ENCODE measurements at places on chromosomes 2 and 18.

DNA sequence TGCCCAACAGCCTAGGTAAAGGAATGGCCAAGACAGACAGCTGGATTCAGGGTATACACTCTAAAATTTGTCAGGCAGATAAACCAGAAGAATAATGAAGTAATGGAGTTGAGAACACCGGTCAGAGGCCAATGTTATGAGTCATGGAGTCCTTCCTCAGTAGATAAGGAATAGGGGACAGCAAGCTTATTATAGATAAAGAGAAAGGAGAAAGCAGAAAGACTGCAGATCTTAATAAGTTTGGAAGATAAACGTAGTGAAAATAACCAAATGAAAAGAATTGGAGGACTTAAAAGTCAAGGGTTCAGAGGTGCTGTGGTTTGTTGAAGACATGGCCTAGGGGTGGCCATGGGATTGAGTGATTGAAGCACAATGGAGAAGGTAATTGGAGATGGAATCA lies 63.5 kb upstream of the NFE2L2 start:
- no peak for DNase-seq

- DNase-seq, result no peak
These were observed 8.6 kb downstream of the KLF7 start for GRCh38 chr2:207157162-207157481.

DNA sequence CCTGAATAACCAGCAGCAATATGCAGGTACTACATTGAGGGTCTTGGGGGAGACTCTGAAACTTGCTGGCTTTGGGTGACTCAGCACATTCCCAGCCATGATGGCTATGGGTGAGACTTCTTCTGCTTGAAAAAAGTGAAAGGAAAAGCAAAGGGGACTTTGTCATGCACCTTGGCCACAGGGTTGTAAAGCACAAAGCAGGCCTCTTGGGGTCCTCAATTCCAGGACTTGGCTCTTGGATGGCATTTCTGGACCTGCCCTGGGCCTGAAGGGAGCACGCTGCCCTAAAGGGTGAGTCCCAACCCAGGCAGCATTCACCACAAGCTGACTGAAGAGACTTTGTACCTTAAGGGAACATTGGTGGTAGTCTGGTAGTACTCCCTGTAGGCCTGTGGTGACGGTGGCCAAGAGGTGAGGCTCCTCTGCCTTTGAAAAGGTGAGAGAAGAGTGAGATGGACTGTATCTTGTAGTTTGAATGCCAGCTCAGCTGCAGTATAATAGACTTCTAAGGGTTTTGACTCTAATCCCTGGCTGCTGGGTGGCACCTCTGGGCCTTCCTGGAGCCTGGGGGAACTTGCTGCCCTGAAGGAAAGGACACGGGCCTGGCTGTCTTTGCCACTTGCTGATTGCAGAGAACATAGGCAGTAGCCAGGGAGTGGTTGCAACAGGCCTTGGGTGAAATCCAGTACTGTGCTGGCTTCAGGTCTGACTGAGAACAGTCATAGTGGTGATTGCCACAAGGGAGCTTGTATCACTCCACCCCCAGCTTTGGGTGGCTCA lies 36.5 kb upstream of the CYTIP start:
- no peak for DNase-seq

GRCh38 chr2:240196716-240197461 lies 56.4 kb upstream of the OTOS start:
- no peak for DNase-seq

- DNase-seq, result no peak
These were observed 255.1 kb downstream of the EIPR1 start for GRCh38 chr2:3122525-3122924.

DNA sequence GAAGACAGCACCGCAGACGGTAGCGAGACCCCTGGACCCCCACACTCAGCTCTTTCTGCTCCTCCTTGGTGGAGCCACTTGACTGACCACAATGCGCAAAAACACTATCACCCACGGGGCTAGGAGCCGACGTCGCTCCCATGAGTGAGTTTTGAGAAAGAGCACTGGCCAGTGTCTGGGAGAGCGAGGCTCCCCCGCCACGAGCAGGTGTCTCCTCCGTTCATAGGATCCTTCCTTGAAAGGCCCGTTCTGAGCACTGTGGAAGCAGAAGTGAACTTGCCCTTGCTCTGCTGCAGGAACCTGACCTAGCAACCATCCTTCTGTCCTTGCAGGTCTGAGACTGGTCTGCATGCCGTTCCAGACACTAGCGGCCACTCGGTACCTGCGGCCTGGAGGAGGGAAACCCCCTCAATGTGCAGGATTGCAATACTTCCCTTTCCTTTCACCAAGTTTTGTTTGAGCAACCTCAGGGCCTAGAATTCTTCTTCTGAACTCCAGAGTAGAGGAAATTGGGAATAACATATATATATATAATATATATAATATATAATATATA lies 12.9 kb upstream of the ZNF516 start:
- no peak for DNase-seq

DNA sequence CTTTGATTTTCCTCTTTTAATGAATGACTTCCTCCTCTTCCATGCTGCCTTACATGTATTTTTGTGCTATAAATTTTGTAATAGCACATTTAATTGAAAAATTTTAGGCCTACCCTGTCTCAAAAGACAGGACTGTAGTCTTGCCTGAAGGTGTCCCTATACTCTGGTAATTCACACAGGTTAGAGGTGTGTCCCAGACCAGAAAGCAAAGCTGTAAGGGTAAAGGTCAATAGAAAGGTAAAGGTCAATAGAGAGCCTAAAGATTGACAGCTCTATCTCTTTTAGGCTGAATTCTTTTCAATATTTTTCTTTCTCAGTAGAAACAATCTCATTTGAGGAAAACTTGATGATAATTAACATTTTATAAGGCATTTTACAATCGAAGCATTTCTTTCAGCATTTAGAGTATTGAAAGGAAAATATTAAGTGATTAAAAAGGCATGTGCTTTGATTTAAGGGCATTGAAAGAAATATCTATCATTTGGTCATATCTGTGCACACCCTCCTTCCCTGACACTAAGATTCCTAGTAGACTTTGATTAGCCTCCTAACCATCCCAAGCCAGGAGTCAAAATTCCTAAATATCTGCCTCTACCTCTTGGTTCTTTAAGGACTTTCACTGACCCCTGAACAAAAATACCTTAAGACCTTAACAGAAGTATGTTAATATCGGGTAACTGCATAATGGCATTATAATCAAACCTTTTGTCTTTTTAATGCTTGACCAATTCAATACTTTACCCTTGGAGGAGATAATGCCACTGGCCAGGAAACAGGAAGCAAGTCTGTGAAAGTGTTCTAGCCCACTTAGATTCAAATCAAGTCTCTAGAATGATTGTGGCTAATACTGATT lies 161.8 kb upstream of the DTNA start:
- DNase-seq, result no peak

DNA sequence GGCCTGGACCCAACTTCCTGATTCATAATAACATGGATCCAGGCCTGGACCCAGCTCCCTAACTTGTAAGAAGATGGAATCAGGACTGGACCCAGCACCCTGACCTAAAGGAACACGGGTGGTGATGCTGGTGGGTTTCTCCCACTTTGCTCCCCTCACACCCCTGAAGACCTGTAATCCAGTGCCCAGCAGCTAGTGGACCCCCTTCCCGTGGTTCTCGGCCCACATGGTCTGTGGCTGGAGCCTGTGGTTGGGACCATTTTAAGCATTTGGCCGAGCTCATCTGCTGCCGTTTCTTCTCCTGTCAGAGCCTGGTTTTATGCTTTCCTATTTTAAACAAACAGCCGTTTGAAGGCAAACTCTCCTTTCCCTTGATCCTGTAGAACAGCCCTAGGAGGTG lies 232.8 kb downstream of the EIPR1 start:
- DNase-seq, result no peak

Measured in stimulated activated CD8-positive, alpha-beta memory T cell treated with anti-CD3 and anti-CD28 coated beads, Interleukin-15, amount 100 ng/mL, for 24 hours (primary cell).